T-helper 2 cell treated with Interferon-gamma antibody and Interleukin-4, amounts not matched to agents 100 ng/mL and 5 ng/mL, for 36 hours (primary cell): ENCODE measurements at places on chromosomes 16 and 17. TPM values are rescaled to one million over a fixed set of nuclear protein-coding genes. Genes with fewer than 3 reads are reported as not detected.

Gene ADCY7
- total RNA-seq = 187 and 188 TPM in 2 replicates

Gene SLC52A1
- total RNA-seq = 0.16 and 0.30 TPM in 2 replicates

Gene NPIPA7
- total RNA-seq = 5.0 and 5.3 TPM in 2 replicates

Gene ZP2
- not detected in 2 replicates for total RNA-seq

Gene ODAD4
- 0.66 and 0.73 TPM in 2 replicates for total RNA-seq

Gene ATP2C2
- 0.16 TPM in 1 of 2 replicates, not detected in the other for total RNA-seq

Gene KLHL10
- total RNA-seq = 0.07 and 0.09 TPM in 2 replicates

Gene GPT2
- 4.5 and 8.0 TPM in 2 replicates for total RNA-seq

Gene ECI1
- 30.2 and 34.2 TPM in 2 replicates for total RNA-seq
